ENCODE measurements at places on chromosomes 7 and 10. TPM values are rescaled to one million over a fixed set of nuclear protein-coding genes. Genes with fewer than 3 reads are reported as not detected.

The AGMO gene
- 5.5 TPM for total RNA-seq

The ZNF727 gene
- total RNA-seq = 0.10 TPM

The ADCY1 gene
- total RNA-seq = 0.26 TPM

The EXOC4 gene
- 151 TPM for total RNA-seq

The BUB3 gene
- total RNA-seq = 145 TPM

The TAS2R4 gene
- 1.9 TPM for total RNA-seq

The GNAT3 gene
- not detected for total RNA-seq

The PRTFDC1 gene
- total RNA-seq = 15.8 TPM

The MMRN2 gene
- total RNA-seq = 6.2 TPM

The CPXM2 gene
- total RNA-seq = 114 TPM

The SEPTIN7 gene
- 213 TPM for total RNA-seq

The CLCN1 gene
- total RNA-seq = 0.07 TPM

The GARS1 gene
- 306 TPM for total RNA-seq

The MMD2 gene
- total RNA-seq = not detected

The PLCE1 gene
- total RNA-seq = 2.5 TPM

The JAKMIP3 gene
- total RNA-seq = 0.13 TPM

The CFAP46 gene
- total RNA-seq = 0.20 TPM

The PDE1C gene
- total RNA-seq = 89.5 TPM

The CYP3A4 gene
- not detected for total RNA-seq

The PRKG1 gene
- total RNA-seq = 27.2 TPM

The VWA2 gene
- total RNA-seq = not detected

The LBX1 gene
- not detected for total RNA-seq

The SAP25 gene
- total RNA-seq = 0.13 TPM

The UFSP1 gene
- total RNA-seq = 4.0 TPM

The CACNB2 gene
- total RNA-seq = 0.20 TPM

The PSD gene
- total RNA-seq = 3.7 TPM

The AUTS2 gene
- total RNA-seq = 4.9 TPM

The SORCS1 gene
- not detected for total RNA-seq
